ENCODE measurements at places on chromosomes 4 and X. TPM values are rescaled to one million over a fixed set of nuclear protein-coding genes. Genes with fewer than 3 reads are reported as not detected.

PRRG3 gene
- total RNA-seq, result not detected

RHOXF2B gene
- not detected for total RNA-seq

ADH1B gene
- not detected for total RNA-seq

JAKMIP1 gene
- not detected for total RNA-seq

ARHGAP6 gene
- total RNA-seq, result 1.7 TPM

PAGE2B gene
- total RNA-seq, result not detected

NDUFA1 gene
- 64.1 TPM for total RNA-seq

SEC24B gene
- total RNA-seq, result 29.3 TPM

PFKFB1 gene
- total RNA-seq, result not detected

CCDC149 gene
- total RNA-seq, result 7.7 TPM

DNA sequence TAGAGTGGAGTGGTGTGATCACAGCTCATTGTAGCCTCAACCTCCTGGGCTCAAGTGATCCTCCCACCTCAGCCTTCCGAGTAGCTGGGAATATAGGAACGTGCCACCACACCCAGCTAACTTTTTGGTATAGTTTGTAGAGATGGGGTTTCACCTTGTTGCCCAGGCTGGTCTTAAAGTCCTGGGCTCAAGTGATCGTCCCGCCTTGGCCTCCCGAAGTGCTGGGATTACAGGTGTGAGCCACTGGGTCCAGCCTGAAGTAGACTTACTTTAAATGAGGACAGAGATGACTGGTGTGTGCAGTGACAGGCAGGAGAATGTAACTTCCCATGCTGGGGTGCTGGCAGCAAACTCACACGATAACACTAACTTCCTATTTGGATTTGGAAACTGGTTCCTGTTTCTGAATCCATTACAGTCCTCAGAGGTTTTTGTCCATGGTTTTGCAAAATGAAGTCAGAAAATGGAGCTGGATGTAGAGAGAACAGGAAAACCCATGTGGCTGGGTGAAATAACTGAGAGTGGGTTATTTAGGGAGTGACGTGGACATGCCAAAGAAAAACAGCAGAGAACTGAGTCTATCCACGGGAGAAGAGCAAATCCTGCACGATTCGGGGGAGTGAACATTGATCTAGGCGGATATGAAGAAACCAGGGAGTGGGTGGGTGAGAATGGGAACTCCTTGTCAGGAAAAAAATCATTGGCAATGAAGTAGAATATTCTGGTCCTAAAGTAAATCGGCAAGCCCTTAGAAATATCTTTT is 95.6 kb downstream of the GATB start:
- DNase-seq, result no peak

- no peak for DNase-seq
Observed at GRCh38 chr4:167906851-167907250, 185.5 kb upstream of the ANXA10 start.

DNA sequence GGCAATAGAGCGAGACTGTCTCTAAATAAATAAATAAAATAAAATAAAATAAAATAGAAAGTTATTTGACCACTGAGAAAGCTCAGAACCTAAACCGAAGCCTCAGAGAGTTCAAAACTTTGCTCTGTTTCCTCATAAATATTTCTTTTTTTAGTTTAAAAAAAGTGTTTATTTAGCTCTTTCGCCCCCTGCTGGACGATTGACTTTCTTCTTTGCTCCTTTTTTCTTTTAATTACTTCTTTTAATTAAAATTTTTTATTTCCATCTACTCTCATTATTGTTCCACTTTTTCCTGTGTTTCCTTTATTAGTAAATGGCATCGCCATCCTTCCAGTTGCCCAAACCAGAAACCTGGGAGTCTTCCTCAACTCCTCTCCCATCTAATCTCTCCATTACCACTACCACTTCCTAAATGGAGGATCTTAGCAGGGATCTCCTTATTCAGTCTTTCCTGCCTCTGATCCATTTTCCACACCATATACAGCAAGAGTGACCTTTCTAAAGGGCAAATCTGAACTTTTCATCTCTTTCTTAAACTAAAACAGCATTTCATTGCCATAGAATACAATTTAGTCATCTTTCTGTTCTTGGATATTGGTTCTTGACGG is 728 bp upstream of the IL13RA2 start:
- peak; percentile 9 for DNase-seq

GRCh38 chrX:48471504-48471903 is 1.4 kb upstream of the SLC38A5 start:
- no peak for DNase-seq

GRCh38 chr4:163618845-163619244 is 124.4 kb downstream of the TMA16 start:
- no peak for DNase-seq

DNA sequence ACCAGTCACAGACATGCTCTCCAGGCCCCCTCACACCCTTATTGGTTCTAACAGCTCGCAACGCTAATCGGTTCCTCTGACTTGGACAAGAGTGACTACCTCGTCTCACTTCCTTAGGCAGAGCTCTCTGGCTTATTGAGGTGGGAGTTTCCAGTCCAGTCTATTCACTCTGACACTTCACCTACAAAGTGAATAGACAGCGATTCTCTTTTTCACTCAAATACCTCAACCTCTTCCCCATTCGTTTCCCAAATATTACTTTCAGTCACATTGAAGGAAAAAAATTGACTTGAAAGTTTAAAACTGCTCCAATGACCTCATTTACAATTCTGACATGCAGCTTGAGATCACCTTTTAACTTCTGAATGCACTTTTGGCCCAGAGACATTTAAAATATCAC is 17.7 kb downstream of the HELT start:
- no peak for DNase-seq

DNA sequence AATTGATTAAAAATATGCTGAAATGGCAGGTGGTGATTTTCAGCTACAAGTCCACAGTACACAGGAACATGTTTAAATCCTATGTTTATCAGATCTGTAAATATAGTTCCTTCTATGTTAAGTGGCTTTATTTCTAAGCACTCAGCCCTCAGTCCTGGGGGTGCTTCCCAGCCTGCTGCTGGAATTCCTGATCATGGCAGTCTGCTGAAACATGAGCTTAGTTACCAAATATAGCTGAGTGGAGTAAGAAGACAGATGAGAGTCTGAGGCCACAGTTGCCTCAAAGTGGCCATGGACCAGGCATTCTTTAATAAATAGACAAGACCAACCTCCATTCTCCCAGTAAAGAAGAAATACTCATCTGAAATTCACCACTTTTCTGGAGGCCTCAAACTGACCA is 17.1 kb upstream of the DDX60 start:
- DNase-seq, result no peak

- no peak for DNase-seq
Observed at GRCh38 chr4:15368856-15369255, 59.0 kb upstream of the C1QTNF7 start.

DNA sequence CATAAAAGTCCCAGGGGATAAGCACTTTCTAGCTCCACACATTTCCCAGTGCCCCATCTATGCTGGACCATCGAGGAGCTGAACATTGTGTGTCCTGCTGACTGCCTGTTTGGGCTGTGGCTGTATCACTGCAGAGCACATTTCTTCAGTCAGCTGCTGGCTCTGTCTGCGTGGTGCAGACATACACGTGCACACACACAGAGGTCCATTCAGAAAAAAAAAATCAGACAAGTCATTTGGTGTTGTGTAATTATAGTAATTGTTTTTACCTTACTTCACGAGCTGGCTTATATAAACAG is 1.1 kb upstream of the PDLIM3 start:
- DNase-seq, result no peak

GRCh38 chrX:53544936-53545335 is 110.8 kb upstream of the HSD17B10 start:
- DNase-seq, result no peak

DNA sequence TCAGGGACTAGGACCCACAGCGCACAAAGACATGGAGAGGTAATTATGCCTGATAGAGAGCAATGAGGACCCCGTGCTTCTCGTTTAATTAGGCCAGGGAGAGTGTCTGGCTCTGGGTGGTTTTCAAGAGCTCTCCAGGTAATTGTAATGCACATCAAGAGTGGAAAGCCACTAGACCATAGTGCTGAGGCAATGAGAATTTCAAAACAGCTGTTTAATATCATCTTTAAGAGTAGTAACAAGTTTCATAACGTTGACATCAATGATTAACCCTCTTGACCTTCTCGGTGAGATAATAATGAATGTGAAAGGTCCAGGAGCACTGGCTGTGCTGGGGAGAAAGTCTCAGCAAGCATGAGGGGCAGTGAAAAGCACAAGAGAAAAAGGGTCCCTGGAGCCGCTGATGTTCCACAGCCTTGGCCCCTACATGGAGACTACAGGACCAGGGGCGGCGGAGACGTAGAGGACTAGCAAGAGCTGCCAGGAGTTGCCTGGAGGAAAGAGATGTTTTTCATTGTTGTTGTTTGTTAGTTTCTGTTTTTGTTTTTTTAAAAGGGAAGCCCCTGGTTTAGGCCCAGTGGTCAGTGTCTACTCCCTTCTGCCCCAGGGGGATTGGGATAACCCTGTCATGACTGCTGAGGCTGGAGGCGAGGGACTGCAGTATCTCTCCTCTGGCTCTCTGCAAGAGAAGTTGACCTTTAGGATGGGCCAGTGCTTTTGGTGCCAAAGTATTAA is 14.8 kb upstream of the CXCR3 start:
- DNase-seq, result no peak

DNA sequence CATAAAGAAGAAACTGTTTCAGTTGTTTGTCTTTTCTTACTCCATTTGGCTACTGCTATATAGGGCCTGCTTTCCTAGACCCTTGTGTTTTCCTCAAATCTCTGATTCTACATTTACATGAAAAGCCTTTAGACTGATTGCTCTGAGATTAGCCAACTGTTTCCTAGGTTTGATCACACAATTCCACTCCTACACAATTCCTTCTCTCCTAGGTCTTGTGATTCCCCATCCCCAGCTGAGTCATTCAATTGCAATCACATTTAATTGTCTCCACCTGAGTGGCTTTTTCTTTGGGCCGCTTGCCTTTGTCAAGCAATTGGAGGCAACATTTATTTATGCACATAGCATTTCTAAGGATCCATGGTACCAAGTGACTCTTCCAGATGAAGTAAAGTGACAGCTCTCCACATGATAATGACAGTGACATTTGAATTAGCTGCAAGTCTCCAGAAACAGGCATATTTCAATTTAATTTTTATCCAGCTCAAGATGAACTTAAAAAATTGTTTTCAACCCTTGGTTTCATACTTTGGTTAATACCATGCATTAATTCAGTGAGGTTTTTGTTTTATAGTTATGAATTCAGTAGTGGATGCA is 35.8 kb downstream of the ATXN3L start:
- peak; percentile 37 for DNase-seq

- DNase-seq, result no peak
Observed at GRCh38 chr4:13103382-13104015, 380.6 kb downstream of the RAB28 start.

DNA sequence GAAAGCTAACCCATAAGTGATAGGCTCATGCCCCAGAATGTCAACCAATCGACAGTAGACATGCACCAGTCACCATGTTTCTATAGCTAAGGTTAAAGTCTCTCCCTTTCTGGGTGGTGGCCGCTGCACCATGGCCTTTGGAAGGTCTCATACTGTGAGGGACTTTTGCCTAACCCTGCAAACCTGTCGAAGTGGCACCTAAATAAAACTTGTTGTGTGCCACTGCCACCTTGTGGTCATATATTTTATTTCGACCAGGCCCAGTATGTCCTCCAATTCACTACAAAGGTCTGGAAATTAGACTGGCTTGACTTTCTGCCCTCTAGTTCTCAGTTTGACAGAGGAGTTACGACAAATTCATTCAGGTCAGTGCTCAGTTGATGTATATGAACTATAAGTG is 163.1 kb downstream of the SMARCA1 start:
- peak; percentile 29 for DNase-seq

DNA sequence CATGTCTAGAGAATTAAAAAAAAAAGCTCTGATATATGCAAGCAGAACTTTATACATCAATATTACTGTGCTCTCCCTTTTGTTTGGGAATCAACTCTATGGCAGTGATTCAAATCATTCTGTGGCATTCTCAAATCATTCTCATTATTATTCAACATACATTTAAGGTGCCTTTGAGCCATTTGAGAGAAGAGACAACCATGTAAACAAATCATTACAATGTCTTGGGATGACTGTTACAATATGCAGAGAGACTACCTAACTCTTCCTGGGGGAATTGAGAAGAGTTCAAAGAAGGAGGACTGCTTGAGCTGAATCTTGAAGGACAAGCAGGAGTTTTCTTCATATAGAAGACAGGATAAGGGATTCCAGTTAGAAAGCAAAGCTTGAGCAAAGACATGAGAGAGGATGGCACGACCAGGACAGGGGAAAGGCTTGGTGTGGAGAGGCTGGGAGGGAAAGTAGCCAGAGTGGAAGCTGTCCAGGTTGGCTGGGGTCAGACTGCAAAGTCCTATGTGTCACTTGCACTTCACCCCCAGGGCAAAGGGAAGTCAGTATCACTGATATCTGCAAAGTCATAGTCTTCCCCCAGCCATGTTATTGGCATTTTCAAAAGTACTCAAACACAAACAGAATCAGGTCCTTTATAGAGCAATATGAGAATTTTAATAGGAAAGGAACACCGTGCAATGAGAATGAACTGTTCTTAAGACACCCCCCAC is 9.0 kb downstream of the SEC24D start:
- no peak for DNase-seq

GRCh38 chr4:92952897-92953296 is 649.1 kb downstream of the GRID2 start:
- DNase-seq, result no peak
